Large intestine (tissue), 12 donors: ENCODE measurements at places on chromosomes 12 and 14.

- no peak for DNase-seq
Measured at GRCh38 chr12:75481013-75481705, 604 bp downstream of the GLIPR1 start.

DNA sequence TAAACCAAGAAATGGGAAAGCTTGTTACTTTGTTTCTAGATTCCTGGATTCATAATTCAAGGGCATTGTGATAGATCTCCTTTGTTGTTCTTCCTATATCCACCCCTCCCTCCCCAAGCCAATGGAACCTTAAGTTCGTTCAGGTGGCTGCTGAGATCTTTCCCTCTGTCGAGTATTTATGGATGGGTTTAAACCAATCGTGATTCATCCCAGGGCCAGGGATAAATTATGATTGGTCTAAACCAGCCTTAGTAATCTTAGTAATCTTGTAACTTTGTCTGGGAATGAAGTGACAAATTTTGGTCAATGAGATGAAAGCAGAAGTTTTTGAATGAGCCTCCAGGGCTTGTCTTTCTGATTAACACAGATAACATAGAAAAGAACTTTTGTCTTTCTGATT, 56.1 kb upstream of the PCED1B start:
- DNase-seq: no peak

DNA sequence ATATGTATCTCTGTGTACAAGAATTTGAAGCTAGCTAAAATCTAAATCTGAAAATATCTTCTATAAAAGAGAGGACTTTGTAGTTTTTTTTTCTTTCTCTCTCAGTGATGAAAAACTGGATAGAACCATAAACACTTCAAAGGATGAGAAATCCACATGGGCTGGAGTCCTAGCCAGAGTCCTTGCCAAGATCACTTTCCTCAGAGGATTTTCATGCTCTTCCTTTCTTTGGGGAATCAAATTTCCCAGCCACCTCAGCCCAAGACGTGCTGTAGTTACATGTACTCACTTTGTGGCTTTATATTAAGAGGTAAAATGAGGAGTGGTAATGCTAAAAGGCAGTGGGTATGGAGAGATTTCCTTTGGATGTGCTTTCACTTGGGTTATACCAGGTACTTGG, 110.3 kb downstream of the SLC38A1 start:
- DNase-seq: no peak

DNA sequence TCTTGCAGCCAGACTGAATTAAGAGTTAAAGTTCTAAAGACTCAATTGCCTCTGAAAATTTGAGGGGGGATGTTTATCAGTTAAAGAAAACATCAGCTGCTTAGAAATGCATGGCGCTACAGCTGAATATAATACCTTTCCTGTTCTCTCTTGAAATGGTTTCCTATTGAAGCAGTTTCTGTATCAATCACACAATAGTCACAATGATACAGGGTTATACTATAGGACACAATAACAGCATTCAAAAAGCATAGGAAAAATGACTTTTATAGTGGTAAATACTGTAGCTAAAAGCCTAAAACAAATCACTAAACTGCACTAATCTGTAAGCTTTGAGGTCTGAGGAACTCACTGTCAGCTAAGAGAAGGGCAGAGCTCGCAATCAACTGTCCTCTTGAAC, 15.2 kb downstream of the MDGA2 start:
- DNase-seq: no peak

GRCh38 chr12:77591959-77592743, 238.5 kb upstream of the NAV3 start:
- DNase-seq: peak; percentile 34

DNA sequence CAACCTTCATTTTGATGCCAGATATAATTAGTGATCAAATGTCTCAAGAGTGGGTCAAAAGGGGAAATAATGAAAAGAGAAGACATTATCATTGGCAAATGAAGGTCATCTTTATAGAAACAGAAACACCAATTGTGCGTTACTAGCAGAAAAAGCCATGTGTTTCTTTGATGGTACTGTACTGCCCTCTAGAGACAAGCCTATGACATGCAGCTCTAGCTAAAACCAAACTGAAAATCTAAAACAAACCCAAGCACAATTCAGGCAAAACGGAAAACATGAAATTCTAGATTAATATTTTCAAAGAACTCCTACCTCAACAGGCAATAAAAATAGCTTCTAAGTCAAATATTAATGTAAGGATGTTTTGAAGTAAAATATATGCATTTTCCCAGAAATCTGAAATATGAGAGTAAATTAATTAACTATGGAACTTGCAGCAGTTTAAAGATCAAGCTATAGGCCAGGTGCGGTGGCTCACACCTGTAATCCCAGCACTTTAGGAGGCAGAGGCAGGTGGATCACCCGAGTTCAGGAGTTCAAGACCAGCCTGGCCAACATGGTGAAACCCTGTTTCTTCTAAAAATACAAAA, 115.4 kb downstream of the KLHL28 start:
- DNase-seq: peak; percentile 9

- peak; percentile 73 for DNase-seq
Measured at GRCh38 chr12:6996040-6996441, 22.2 kb downstream of the LPCAT3 start.

DNA sequence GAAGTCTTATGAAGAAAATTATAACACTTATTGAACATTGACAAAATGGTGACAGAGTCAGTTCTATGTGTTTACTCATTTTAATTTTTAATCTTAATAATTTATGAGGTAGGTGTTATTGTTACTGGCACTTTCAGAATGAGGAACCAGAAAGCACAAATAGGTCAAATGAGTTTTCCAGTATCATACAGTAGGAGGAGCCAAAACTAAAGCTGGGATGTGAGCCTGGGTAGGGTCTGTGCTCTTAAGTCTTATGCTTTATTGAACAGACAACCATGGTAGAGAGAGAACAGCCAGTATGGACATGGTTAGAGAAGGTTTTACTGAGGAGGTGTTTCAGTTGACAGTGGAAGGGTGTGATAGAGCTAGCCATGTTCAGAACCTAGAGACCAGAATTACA, 775.7 kb downstream of the TMTC2 start:
- no peak for DNase-seq

DNA sequence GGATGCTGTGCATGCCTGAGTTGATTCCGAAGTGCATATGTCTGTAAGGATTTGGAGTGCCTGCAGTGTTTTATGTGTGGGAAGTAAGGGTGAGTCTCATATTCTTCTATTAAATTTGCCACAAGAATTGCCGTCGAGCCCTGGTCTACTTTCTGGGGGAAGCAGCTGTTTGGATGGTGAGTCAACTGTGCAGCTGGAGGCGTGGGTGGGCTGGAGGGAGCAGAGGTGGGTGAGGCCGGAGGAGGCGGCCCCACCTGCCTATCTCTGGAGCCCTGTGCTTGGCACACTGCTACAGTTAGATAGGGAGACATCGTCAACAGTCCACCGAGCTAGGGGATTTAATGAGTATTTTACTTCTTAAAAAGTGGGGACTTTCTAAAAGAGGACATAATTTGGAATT, 9.7 kb downstream of the GLRX5 start:
- no peak for DNase-seq

DNA sequence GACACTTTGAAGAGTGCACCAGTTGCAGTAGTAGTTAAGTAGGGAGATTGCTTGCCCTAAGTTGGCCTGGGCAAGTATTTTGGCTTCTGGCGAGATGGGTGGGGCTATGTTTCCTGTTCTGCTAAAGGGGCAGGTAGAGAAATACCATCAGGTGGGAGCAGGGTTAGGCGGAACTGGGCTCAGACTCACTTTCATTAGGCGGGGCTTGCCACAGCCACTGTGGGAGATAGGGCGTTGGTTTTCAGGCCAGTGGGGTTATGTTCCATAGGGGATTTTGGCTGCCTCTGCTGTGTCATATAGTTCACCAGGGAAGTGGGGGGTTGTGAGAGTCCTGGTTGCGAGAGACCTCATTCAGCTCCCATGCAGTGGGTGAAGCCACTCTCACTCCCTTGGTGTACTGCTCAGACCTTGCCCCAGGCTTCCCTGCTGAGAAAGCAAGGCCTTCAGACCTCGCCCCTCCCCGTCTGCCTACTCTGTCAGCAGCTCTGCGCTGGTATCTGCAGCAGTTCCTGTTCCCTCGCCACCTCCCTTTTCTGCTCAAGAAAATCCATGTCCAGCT, 43.3 kb downstream of the AEBP2 start:
- peak; percentile 3 for DNase-seq

DNA sequence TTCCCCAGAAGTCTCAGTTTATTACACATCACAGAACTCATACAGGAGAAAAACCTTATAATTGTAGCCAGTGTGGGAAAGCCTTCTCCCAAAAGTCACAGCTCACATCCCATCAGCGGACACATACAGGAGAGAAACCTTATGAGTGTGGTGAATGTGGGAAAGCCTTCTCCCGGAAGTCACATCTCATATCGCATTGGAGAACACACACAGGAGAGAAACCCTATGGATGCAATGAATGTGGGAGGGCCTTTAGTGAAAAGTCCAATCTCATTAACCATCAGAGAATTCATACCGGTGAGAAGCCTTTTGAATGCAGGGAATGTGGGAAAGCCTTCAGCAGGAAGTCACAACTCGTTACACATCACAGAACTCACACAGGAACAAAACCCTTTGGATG, 20.1 kb downstream of the ZNF84 start:
- no peak for DNase-seq

DNA sequence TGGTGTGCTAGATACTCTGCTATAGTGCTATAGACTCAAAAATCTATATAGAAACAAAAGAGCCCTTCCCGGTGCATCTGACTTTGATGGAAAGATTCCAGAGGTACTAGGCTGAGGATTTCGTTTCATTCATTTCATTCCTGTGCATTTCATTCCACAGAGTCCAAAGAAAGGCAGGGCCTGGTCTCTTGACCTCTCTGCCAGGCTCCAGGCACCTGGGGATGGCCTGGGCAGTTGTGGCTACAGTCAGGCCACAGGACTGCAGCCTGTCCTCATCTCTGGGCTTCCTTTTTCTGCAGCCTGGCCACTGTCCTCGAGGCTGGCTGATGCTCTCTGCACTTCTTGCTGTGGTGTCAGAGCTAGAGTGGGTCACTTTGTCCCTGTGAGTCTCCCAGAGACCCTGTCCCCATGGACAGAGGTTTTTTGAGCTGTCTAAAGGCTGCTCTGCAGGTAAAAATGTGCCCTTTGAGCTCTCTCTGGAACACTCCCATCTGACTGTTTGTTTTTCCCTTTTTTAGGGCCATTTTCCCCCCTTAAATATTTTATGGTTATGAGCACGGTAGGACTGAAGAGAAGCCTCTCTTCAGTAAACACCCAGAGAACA, 3.2 kb upstream of the VDR start:
- no peak for DNase-seq

GRCh38 chr14:72680853-72681640, 212.9 kb downstream of the DPF3 start:
- DNase-seq: no peak

GRCh38 chr12:108548954-108549521, 11.9 kb downstream of the SART3 start:
- DNase-seq: no peak

DNA sequence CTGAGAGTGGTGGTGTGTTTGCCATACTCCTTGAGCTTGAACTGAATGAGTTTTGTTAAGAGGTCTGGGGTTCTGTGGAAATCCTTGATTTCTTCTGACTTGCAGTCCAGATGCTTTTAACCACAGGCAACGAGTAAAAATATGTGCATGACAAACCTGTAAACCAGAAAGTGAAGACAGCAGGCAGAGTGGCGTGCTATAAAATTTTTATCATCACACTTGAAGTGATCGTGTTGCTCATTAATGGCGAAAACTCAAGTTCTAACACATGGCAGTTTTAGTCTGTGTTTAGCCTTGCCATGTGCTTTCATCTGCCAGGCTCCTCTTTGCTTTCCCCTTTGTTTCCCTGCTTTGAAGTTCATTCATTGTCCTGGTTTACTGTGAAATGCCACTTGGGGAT, 28.0 kb downstream of the TXNRD1 start:
- no peak for DNase-seq

GRCh38 chr12:14384783-14385638, 19.5 kb downstream of the ATF7IP start:
- DNase-seq: peak; percentile 85

DNA sequence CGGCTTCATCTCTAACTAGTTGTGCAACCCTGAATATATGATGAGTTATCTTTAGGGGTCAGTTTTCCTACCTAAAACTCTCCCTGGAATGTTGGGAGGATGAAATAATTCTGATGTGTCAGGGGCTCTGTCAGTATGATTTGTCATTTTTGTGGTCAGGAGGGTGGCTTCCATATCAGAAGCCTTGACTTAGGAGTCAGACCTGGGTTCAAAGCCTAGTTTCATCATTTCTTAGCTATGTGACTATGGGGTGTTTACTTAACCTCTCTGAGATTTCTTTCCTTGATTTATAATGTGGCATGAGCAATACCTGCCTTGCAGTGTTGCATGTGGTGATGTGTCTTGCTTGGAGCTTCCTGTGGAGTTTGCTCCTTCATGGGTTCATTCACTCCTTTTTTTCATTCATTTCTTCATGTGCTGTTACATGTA, 146.8 kb downstream of the CHST11 start:
- DNase-seq: no peak

DNA sequence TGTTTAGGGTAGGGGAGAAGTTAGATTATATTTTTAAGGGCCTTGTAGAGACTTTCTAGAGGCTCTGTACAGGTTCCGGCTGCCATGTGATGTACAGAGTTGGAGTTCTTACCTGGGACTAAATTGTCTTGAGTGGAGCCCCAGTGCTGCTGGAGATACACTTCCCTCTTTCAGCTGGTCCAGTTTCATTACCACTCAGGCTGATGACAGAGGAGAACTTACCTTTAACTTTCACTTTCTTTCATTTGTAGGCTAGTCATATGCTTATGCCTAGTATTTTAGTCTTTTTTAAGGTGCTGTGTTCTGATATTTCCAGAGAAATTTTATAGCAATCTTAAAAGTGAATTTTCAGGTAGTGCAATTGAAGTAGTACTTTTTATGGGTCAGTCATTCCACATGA, 117.3 kb downstream of the ERC1 start:
- no peak for DNase-seq

GRCh38 chr12:49079793-49080192, 10.0 kb upstream of the RHEBL1 start:
- DNase-seq: no peak

DNA sequence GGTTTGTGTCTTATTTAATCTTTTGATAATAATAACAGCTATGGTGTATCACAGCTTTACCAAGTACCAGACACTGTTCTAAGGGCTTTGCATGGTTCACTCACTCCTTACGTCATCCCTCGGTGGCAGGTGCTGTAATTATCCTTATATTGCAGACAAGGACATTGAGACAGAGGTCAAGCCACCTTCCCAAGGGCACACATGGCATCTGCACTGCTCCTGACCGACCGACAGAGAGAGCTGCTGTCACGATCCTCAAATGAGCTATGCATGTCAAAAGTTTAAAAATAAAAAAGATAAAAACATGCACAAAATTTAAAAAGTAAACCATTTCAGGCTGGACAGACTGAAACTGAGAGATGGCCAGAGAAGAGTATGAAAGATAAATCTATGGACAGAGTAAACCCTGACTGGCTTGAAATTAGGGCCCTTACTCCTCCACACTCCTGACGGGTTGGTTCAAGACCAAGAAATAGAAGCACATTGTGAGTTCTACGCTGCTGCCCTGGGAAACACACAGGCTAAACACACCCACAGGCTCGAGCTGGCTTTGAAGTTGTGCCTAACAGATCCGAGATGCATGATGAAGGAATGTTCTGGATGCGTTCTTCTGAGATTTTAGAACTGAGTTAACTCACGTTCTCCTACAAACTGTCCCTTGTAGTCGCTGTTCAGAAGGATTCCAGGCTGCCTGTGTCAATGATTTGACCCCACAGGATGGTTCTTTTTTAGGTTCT, 268.7 kb downstream of the ZFP36L1 start:
- DNase-seq: no peak
